Lower lobe of right lung (tissue), 2 donors: ENCODE measurements at places on chromosomes 16 and 17. TPM values are rescaled to one million over a fixed set of nuclear protein-coding genes. Genes with fewer than 3 reads are reported as not detected.

DNA sequence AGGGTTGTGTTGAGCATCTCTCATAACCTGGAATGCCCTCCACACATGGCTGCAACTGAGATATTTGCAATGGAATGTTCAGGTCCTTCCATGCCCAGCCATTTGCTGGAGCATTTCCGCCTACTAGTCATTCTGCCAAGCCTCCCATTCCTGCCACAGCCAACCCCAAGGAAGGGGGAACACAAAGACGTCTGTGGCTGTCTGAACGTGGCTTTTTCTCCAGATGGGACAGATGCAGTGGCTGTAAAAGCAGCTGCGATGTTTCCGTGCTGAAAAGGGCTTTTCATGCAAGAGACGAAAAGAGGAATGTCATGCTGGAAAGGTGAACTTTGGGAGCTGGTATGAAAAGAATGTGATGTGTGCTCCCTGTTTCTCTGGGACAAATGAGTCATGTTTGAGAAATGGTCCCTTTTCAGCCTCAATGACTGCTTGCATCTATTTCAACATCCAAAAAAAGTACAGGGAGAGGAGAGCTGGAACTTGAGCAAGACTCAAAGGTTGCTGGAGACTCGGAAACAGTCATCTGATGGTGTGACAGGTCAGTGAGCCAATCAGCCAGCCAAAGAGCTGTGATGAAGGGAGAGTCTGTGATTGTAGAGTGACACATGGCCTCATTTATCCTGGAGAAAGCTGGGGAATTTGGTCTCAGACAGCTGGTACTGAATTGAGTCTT is 208.9 kb downstream of the SHISA9 start:
- DNase-seq = no peak

Gene MYH2
- total RNA-seq = 0.06 TPM

Gene KRT9
- not detected for total RNA-seq

Gene GNG13
- total RNA-seq = not detected
